T1000 (cell line): ENCODE measurements at places on chromosomes 4 and X.

DNA sequence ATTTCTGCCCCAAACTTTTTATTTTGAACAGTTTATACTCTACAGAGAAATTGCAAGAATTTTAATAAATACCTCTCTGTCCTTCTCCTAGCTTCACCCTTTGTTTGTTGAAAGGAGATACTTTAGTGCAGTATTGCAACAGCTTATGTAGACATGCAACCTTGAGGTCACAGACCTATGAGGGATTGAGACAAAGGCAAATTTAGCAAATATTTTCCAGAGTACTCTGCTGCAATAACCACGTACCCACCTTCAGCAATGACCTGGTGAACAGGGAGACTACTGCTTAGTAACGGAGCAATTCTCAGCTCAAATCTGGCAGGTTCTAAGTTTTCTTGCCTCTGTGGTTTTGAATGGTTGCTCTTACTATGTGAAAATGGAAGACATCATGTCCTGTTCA, 13.2 kb downstream of the FGA start:
- no peak for DNase-seq

DNA sequence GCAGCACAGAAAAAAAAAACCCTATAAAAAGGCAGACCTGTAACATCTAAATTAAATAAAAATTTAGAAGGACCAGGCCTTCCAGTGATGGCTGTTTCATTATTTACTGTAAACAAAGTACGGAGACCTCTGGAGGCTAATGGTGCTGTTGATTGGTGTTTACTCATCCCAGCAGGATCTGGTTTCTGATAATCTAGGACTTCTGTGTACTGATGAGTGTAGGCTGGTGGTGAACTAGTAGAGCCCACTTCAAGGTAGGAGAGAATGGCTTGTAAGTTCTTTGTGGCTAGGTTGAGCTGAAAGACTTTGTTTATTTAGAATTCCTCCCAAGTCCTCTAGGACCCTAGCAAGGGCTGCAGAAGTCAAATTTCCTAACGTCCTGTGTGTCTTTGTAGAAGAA, 398.1 kb upstream of the PITX2 start:
- no peak for DNase-seq

GRCh38 chr4:146124023-146124680, 51.4 kb upstream of the LSM6 start:
- DNase-seq, result no peak

DNA sequence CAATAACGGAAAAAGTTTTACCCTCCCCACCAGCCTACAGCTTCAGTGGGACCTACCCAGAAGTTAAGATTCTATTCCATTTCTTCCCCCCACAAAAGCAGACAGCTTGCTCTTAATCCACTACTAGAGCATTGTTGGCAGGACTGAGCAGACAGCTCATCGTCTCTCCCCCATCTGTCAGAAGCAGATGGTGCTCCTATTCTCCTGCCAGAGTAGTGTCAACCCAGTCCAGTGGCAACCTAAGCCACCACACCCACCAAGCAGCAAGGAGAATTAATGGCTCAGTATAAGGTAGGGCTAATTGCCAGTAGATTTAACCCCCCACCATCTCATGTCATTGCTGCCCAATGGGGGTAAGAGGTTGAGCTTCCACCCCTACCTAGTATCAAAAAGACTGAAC, 62.0 kb downstream of the AWAT2 start:
- DNase-seq, result no peak

- DNase-seq, result no peak
These were observed 243.1 kb upstream of the FTHL17 start for GRCh38 chrX:31314921-31315320.

DNA sequence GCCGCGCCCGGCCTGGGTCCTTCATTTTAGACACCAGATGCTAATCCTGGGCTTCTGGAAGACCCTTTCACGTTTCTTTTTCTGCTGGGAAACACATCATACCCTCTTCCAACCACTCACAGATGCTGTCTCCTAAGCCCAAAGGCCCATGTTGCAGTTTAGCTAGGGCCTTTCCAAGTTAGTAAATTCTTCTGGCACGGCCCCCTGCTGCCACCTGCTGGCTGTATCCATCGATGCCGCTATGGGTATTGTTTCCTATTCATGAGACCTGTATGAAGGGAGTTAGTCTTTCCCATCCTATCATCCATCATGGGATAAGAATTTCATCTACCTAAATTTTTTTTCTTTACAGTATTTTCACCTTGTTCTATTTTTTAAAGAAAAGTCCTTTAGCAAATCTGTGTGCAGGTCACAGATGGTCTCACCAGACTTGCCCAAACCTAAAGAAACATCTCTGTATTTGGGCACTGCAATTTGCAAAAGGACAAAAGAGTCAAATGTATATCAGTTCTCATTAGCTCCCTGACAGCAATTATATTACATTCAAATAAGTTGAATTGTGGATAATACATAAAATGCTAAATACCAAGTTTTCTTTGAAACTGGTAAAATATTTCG, 37.8 kb upstream of the SLC9A7 start:
- DNase-seq, result peak; percentile 16

- no peak for DNase-seq
These were observed 62.2 kb upstream of the GRPEL1 start for GRCh38 chr4:7129871-7130620.

GRCh38 chrX:153909024-153909979, 4.8 kb downstream of the AVPR2 start:
- no peak for DNase-seq

- DNase-seq, result no peak
These were observed 22.5 kb upstream of the SLC25A4 start for GRCh38 chr4:185120631-185120946.

- DNase-seq, result no peak
These were observed 108.8 kb upstream of the CENPE start for GRCh38 chr4:103306870-103307375.

GRCh38 chr4:103289186-103289585, 91.0 kb upstream of the CENPE start:
- no peak for DNase-seq
